IPS DF 6.9 (cell line): ENCODE measurements at places on chromosomes 7 and 10.

GRCh38 chr10:117075064-117075463 lies 63.0 kb downstream of the VAX1 start:
- no peak for DNase-seq

- peak; percentile 54 for DNase-seq
Observed at GRCh38 chr7:116210345-116211005, at the start of gene TES. TSS of gene TES (plus strand) at chr7:116210539. CDS start at chr7:116210708, 169 bp downstream.

DNA sequence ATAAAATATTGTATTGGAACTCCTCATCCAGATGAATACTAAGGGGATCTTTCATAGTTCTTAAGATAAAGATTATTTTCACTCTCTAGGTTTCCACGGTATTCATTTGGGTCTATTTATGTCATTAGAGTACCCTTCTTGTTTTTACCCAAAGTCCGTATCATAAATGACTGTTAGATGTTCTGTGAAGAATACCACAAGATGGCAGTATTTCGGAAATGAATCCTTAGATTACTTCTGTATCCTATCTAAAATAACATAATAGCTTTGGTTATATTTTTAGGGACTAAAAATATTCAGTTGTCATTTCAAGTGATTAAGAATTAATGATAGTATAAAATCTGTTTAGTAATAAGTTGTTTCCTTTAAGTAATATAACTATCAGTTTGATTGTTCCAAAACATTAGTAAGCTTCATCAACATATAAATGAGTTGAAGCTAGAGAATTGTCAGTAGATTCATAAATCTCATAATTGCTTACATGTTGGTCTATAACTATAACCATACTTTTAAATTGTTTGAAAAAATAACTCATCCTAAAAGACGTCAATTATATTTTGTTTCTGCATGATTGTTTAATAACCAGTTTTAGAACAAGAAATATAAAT lies 337.5 kb upstream of the KCND2 start:
- DNase-seq = peak; percentile 9

DNA sequence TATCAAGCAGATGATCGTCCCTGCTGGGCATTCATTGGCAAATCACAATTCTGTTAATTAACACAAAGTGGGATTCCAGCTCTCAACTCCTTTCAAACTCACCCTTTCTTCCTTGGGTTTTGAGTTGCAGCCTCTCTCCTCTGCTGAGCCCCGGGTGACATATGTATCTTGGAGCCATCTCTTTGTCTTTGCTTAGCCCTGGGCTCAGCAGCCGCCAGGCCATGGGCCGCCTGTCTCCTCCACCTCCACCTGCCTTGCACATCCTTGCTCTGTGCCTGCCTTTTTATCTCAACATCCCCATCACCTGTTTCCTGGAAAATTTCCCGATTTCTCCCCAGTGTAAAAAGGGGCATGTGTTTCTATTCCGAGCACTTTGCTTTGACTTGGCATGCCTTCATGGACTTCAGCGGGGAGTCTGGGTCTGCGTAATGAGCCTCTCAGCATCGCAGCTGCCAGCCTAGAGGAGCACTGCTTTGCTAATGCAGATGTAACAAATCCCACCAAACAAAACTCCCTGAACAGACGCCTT lies 141.3 kb upstream of the AGK start:
- peak; percentile 39 for DNase-seq

DNA sequence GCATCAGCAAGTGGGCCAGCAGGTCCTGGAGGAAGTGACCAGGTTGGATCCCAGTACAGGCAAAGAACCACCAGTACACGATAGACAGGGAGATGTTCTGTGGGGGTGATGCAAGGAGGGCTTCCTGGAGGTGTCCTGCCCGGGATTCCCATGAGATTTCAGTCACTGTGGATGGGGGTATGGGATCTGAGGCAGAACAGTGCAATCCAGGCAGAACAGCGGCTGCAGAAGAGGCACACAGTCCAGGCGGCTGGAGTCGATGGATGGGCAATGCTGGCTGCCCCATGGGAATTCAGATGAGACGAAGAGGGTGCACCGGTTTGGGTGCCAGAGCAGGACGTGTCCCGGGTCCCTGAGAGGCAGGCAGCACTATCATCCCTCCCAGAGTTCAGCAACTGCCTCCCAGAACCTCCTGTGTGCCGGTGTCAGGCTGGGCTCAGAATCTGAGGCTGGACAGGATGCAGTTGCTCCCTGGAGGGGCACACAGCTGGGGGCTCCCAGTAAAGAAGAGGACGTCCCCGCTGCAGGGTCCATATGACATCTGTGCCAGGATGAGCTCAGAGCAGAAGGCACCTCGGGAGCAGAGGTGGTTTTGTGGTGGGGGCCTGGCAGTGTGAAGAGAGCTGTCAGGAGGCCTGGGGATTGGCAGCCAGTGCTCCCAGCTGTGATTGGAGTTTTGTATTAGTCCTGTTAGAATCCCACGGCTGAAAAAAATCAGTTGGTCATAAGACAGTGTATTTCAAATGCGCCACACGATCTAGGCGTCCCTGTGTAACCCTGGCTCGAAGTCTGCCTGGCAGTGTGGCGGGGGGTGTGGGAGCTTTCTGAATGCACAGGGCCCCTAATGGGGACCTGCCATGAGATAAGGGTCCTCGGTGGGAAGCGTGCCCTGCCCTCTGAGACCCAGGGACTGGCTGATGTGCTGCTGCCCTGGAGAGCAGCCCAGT lies 3.2 kb downstream of the KNDC1 start:
- no peak for DNase-seq

DNA sequence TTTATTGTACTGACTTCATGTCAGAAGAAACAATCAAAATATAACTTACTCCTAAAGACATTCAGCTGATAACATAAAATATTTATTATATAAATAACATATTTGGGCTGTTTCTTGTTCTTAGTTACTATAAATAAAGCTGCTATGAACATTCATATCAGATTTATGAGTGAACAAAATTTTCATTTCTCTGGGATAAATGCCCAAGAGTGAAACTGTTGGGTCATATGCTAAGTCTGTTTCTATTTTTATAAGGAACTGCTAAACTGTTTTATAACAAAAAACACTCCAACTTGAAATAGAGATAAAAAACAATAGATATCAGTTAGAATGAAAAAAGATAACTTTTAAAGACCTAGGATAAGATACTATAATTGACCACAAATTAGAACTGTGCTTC lies 26.5 kb upstream of the CC2D2B start:
- DNase-seq = no peak

DNA sequence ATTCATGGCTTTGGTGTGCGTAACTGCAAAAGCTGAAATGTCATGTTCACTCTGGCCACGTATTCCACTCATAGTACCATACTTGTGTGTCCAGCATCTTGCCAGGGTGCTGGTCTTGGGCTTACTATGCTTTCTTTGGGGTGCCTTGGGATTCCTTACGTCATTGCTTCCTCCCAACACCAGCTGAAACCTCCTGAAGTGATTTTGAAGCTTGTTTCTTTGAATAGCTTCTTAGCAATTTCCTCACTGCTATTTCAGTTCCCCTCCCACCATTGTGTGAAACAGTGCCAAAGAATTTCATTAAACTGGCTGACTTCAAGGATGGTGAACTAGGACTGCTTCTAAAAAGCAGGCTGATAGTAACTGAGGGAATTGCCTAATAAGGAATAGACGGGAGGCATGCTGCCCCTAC lies 36.9 kb downstream of the ENTPD1 start:
- DNase-seq = no peak

DNA sequence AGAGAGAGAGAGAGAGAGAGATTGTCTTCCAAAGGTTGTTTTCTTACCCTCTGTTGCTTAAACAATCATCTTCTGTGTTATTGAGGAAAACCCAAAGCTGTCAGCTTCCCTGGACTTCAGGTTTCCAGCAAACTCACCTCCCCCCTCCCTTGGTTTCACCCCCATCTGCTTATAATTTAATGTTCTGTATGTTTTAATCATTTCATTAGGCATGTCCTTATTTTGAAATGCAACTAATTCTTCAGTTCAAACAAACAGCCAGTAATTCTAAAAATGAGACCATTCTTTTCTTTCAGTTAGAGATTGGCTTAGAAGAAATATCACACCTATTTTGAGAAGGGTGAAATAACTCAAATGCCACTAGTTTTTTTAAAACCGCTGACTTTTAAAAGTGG lies 102.9 kb downstream of the FAM204A start:
- no peak for DNase-seq

- DNase-seq = no peak
Observed at GRCh38 chr7:140672382-140673062, at the start of gene ADCK2. TSS of gene ADCK2 (plus strand) at chr7:140672945. CDS start at chr7:140673331, 386 bp downstream.

DNA sequence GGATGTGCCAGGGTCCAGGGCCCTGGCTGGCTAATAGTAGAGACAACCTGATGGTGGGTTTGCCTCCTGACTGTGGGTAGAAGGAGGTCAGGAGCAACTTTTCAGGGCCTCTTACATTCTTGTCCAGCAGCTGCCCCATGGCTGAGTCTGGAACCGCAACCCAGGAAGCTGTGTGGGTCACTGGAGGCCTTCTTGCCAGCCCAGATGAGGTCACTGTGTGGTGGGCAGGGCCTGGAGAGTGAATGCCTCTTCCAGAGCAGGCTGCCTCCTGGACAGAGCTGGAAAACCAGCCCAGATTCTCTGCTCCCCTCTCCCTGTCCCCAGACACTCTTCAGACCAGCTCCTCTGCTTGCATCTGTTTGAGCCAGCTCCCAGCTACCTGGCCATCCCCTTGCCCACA lies 43.5 kb upstream of the LEP start:
- no peak for DNase-seq

GRCh38 chr10:32150532-32151101 lies 94.4 kb upstream of the KIF5B start:
- DNase-seq = no peak

- peak; percentile 25 for DNase-seq
Observed at GRCh38 chr7:109956916-109957315, 1134.0 kb upstream of the LRRN3 start.

- no peak for DNase-seq
Observed at GRCh38 chr10:71357792-71358265, 38.8 kb downstream of the SLC29A3 start.

- no peak for DNase-seq
Observed at GRCh38 chr7:116810267-116811116, 51.9 kb upstream of the CAPZA2 start.

DNA sequence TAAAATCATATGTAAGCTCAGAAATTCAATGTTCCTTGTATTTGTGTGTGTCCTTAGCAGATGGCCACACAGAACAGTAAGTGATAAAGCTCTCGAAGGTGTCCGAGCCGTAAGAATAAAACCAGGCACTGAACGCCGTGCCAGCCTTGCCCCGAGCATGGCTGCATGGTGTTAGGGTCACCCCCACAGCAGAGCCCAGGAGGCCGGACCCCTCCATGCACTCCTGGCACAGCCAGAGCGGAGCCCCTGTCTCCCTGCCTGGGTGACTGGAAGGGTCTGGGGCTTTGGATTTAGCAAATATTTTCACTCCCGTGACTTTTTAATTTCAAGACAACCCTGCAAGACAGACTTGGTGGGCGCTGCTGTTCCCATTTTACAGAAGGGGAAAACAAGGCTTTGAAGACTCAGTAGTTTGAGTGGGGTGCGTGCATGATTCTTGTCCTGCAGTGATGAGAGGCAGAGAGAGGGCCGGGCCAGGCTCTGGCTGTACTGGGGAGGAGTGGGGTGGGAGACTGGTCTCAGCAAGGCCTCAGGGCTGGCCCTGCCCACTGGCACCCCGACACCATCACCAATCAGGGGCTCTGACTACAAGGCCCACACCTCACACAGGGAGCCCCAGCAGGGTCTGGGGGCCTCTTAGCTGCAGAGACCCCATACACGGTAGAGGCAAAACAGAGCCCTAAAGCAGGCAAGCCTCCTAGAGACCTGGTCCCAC lies 39.4 kb downstream of the VIPR2 start:
- no peak for DNase-seq

DNA sequence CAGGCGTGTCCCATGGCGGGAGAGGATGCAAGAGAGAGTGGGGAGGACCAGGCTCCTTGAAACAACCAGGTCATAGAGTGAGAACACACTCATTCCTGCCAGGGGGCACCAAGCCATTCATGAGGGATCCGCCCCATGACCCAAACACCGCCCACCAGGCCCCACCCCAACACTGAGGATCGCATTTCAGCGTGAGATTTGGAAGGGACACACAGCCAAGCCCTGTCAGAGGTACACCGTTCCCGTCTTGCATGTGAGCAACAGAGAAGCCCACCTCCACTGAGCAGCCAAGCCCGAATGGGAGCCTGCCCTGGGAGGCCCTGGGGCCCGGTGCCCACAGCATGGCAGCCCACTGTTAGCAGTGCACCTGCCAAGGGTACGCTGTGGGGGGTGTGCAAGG lies 7.9 kb upstream of the ARPC1B start:
- DNase-seq = no peak

GRCh38 chr10:67401711-67402110 lies 294.3 kb downstream of the CTNNA3 start:
- peak; percentile 13 for DNase-seq

DNA sequence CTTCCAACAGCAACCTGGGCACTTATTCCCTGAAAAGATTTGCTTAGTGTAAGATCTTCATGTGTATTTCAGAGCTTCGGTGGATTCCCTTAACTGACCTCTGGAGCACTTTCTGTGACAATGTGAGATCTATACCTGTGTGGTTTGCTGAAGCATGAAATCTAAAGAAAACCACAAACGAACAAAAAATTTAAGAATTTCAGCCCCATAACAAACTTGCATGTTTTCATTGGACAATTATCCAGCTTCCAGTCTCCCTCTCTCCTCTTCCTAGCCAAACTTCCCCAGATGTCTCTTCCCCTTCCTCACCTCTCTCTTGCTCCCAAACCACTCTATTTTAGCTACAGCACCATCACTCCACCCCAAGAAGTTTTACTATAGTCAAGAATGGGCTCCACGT lies 279.9 kb upstream of the SORCS1 start:
- no peak for DNase-seq
